Activated CD8-positive, alpha-beta memory T cell treated with anti-CD3 and anti-CD28 coated beads for 4 hours (primary cell): ENCODE measurements at places on chromosomes 5 and 9.

DNA sequence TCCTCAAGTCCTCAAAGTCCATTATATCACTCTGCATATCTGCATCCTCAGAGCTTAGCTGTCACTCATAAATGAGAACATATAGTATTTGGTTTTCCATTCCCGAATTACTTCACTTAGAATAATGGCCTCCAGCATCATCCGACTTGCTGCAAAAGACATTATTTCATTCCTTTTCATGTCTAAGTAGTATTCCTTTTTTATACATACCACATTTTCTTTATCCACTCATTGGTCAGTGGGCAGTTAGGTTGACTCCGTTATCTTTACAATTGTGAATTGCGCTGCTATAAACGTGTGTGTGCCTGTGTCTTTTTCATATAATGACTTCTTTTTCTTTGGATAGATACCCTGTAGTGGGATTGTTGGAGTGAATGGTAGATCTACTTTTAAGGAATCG, 117.2 kb downstream of the OR2K2 start:
- DNase-seq = no peak

GRCh38 chr9:7172154-7173115, 414.7 kb downstream of the KDM4C start:
- DNase-seq = no peak

GRCh38 chr5:51661646-51662265, 278.5 kb downstream of the ISL1 start:
- DNase-seq = no peak

DNA sequence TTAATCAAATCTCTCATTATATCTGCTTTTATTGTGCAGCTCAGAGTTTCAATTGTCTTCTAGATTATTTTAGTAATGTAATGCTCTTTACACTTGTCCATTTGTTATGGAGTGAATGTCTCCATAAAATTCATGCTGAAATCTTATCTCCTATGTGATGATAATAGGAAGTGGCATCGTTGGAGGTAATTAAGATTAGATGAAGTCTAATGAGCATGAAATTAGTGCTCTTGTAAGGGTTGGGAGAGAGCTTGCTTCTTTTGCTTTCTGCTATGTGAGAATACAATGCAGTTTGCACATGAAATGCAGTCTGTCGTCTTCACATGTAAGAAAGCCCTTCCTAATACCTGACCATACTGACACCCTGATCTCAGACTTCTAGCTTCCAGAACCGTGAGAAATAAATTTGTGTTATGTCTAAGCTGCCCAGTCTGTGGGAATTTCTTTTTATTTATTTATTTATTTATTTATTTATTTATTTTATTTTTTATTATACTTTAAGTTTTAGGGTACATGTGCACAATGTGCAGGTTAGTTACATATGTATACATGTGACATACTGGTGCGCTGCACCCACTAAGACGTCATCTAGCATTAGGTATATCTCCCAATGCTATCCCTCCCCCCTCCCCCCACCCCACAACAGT, 1399.2 kb upstream of the CDH6 start:
- DNase-seq = no peak

GRCh38 chr9:14158916-14159315, 155.0 kb downstream of the NFIB start:
- no peak for DNase-seq

GRCh38 chr5:143164557-143164956, 238.9 kb downstream of the NR3C1 start:
- no peak for DNase-seq

- no peak for DNase-seq
Observed at GRCh38 chr9:135512241-135512603, 9.0 kb upstream of the LCN1 start.

DNA sequence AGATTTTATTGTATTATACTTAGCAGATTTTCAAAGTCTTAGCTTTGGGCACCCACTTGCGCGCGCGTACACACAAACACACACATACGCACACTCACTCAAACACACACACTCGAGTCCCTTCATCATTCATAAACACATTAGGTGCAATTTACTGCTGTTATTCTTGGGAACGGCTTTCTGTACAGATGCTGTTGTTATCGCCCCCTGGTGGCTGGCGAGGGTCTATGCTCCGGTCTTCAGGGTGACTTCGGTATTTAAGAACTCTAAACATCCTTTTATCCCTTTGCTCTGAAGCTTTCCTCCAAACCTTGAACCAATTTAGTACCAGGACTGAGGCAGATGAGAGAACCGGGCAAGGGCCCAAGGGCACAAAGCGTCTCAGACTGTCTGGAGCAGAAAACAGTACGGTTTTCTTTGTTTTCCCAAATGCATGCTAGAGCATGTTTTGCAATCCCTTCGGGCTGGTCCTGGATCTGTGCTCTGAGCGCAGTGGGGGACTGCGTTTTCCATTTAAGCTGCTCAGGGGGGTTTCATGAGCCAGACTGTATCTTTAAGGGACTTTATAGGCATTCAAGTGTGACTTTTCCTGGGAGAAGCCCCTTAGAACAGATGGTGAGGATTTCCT, 1.7 kb upstream of the SLIT3 start:
- DNase-seq = no peak

DNA sequence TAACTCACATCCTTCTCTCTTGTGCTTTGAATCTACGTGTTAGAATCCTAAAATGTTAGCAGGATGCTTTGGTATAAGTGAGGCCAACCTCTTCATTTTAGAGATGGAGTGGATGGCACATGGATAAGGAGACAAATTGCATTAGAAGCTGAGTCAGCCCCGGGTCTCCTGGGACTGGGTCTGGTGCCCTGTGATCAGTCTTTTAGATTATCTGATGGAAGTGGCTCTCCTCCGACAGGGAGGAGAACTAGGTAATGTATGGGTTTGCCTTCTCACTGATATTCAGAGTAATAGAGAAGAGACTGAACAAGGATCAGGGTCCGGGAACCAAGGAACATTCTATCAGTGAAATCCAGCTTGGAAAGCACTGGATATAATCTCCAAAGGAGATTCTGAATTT, 74.9 kb upstream of the TNFSF8 start:
- DNase-seq = no peak

GRCh38 chr9:135960411-135961276, 529 bp downstream of the UBAC1 start:
- no peak for DNase-seq

DNA sequence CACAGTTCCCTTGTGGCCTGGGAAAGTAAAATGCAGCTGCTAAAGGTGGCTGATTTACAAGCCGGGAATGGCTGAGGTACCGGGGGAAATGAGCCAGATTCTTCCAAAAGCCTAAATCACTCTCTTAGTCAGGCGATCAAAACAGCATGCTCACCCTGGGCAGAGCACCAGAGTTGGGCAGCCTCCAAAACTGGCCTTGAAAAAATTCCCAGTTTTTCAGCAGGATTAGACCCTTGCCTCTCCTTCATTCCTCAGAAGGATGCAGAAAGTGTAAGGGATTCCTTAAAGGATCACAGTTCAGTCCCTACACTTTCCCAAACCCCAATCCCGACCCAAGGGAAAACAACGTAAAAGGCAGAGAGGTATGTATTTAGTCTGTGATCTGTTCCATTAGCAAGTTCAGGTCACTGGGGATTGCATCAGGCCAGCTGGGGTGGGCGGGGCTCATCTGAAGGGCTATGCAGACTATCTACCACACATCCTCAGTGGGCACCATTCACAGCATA, 16.9 kb downstream of the TMEM174 start:
- no peak for DNase-seq

GRCh38 chr5:107306002-107306401, 364.7 kb downstream of the EFNA5 start:
- DNase-seq = no peak

GRCh38 chr5:132381614-132382013, 12.1 kb downstream of the SLC22A5 start:
- no peak for DNase-seq

GRCh38 chr5:115579216-115579615, 23.1 kb downstream of the TICAM2 start:
- no peak for DNase-seq

GRCh38 chr9:124809211-124809610, 32.3 kb downstream of the OLFML2A start:
- no peak for DNase-seq

DNA sequence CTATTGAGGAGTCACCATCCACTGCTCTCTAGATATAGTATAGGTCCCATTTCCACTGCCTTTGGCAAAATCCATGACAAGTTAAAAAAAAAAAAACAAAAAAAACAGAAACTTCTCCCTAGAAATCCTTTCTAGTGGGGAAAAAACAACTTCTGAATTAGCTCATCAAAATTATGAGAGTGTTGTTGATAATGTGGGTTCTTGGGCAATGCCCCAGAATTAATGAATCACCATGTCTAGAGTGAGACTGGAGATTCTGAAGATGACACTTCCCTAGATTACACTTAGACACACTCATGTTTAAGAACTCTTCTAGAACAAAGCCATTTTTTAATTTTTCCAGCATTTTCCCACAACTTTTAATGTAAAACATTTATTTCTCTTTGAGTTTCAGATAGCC, 728.0 kb upstream of the C9orf72 start:
- no peak for DNase-seq
